ENCODE measurements at places on chromosomes 13 and 19.
A peak's percentile ranks its signal among the peaks of the same experiment; 100 is the strongest.

DNA sequence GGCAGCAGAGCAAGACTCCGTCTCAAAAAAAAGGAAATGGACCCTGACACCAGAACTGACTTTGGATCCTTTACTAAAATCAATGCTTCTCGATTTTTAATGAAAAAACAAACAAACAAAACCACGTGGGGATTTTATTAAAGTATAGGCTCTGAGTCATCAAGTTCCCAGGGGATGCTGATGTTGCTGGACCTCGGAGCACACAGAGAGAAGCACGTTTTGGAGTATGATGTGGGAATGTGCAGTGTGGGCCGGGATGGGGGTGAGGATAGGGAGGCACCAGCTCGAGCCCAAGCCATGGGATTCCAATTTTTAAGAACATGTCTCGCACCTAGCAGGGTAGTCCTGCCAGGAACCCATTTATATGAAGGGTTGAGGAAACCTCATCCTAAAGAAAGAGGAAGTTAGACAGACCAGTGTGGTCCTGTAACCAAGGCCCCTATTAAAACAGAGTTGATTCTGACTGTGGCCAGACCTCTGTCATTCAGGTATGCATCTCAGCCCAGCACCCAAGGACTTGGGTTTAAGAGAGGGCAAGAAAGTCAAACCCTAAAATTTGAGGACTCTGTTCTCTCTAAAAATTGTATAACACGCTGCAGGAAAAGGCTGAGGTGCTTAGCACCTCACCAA lies 6.4 kb downstream of the FLT1 start:
- no peak for DNase-seq

GRCh38 chr19:17346109-17346671 lies 8.8 kb downstream of the GTPBP3 start:
- peak; percentile 50 for DNase-seq

DNA sequence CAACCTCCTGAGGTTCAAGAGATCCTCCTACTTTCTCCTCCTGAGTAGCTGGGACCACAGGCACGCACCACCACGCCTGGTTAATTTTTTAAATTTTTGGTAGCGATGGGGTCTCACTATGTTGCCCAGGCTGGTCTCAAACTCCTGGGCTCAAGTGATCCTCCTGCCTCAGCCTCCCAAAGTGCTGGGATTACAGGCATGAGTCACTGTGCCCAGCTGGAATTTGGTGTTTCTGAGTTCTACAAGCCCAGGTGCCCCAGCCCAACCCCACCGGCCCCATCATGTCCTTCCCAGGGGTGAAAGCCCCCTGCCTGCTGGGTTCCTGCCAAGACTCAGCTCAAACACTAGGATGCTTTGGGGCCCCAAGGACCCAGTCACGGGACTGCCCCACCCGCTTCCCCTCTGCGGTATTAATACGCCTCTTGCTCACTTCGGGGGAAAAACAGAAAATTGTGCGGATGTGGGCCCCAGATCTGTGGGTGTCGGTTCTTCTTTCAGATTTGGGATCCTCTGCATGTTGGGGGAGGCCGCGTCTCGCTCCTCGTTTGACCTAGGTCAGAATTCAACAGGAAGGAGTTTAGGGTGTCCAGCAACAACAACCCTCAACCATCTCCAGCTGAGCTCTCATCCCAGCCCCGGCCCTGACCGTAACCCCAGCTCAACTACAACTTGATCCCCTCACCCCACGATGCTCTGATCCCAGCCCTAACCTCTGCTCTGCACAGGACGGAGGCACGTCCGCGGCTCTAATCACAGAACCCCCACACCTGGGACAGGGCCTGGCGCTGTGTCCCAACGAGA lies 3.7 kb upstream of the FCER2 start:
- DNase-seq = no peak

DNA sequence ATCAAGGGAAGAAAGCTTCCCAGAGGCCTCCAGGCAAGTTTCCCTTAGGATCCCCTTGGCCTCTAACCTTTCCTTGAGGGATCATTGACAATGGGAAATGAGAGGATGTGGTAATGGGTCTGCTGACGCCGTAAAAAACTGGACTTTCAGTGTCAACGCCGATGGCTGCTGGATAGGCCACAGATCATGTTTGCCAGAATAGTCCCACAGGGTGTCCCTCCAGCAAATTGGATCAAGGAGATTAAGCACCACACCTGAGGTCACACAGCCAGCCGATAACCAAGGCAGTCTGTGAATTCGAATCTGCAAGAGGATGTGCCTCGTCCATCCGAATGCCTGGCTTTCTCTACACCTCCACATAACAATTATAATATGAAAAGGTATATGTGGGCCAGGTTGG lies 17.6 kb downstream of the BCAT2 start:
- DNase-seq = no peak

DNA sequence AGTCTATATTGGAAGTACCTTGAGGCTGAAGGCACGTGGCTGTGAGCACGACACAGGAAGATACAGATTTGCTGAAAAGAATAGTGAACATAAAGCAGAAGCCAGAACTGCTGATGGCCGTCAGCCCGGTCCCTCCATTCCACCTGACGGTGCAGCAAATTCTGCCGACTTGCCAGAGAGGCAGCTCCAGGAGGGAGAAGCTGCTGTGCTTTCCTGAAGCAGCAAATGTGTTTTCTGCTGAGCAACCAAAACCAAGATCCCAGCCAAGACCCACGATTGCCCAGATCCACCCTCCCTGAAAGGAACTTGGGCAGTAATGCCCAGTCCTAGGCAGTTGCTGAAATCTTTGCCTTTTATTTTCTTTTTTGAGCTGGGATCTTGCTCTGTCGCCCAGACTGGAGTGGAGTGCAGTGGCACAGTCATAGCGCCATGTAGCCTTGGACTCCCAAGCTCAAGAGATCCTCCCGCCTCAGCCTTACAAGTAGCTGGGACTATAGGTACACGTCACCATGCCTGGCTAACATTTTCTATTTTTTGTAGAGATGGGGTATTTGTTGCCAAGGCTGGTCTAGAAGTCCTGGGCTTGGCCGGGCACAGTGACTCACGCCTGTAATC lies 7.0 kb upstream of the RCN3 start:
- no peak for DNase-seq

DNA sequence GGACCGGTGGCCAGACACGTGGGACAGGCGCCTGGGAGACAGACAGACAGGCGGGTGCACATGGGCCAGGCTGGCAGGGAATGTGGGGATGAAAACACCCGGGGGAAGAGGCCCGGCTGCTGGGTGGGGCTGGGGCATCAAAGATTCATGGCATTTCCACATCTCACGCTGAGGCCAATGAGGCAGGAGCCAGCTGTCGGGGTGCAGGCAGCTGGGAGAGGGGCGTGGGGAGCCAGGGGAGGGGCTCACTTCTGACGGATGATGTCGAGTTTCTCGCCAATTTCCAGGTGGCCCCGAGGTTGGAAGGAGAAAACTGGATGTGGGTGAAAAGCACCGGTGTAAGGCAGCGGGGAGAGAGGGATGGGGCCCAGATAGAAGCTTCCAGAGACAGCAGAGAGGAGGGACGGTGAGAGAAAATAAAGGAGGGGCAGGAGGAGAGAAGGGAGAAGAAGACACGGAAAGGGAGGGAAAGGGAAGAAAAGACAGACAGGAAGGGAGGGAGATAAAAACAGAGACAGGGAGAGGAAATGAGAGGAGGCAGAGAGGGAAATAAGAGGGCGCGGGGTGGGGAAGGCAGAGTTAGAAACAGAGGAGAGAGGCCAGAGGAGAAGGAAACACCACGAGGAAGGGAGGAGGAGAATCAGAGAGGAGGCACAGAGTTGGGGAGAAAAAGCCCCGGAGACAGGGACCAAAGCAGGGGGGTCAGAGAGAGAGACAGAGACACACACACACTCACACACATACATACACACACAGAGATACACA lies 8.0 kb upstream of the CCER2 start:
- DNase-seq = no peak

DNA sequence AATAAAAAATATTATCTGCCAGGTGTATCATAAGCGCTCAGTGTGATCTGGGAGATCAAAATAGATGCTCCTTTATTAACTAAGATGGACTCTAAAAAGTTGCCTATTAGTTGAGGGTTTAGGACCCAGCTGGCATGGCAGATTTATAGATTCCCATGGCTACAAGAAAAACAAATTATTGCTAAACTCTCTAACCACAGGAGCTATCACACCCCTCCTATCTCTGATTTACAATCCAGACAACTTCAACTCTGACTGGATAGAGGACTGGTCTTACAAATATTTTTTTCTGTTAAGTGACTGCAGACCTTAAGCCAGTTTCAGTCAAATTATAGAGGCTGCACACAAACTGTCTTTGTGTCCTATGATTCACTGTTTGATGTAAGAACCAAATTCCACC lies 45.4 kb upstream of the MYCBP2 start:
- DNase-seq = no peak

All from stimulated activated CD8-positive, alpha-beta memory T cell treated with anti-CD3 and anti-CD28 coated beads, Interleukin-4, amount 100 ng/mL, for 1 hour (primary cell).